Brain (organoid and tissue), 16 donors: ENCODE measurements at places on chromosomes 5 and 9. TPM values are rescaled to one million over a fixed set of nuclear protein-coding genes. Genes with fewer than 3 reads are reported as not detected.

Gene C9orf50
- 3.5 TPM for polyA plus RNA-seq

Gene GPR21
- not detected for polyA plus RNA-seq

Gene DMGDH
- 1.9 TPM for polyA plus RNA-seq

Gene PTGER4
- 1.1 TPM for polyA plus RNA-seq

Gene PCDHGA5
- 1.0 TPM for polyA plus RNA-seq

Gene RIC1
- 2.2 TPM for polyA plus RNA-seq

Gene GAPT
- not detected for polyA plus RNA-seq
